Stimulated activated CD8-positive, alpha-beta memory T cell treated with anti-CD3 and anti-CD28 coated beads, Interleukin-7, amount 100 ng/mL, for 24 hours (primary cell): ENCODE measurements at places on chromosomes 7 and 10.
A peak's percentile ranks its signal among the peaks of the same experiment; 100 is the strongest.

DNA sequence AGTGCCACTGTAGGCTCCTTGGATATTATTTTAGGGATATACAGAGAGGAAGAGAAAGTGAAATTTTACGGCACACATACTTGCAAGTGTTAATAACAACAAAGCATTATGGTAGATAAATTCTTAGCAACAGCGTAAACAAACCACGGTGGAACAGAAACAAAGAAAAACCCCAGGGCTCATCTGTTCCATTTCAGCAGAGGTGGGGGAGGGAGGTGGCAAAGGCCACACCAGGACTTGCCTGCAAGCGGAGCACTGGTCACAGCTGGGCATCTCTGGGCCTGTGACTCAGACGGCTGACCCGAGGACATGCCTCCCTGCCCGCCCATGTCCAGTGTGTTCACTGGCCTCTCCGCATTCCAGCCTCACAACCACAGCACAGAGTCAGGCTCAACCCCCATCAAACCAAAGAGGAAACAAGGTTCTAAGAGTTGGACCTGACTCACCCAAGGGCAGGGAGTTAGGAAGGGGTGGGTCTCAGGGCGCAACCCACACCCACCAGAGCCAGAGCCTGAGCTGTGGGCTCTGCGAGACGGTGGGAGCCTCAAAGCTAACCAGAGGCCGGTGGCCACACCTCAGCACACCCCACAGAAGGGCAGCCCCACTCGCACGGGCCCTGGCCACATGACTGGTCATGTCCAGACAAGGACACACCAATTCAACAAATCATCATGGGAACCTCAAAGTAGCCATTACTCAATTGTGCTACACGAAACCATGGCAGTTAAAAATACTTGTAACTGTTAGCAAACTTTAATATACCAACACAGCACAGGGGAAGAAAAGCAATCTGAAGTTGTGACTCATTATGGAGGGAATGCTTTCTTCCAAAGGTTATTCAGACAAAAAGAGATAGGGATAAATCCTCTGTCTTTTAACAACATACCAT lies 10.7 kb downstream of the ESYT2 start:
- peak; percentile 42 for DNase-seq

GRCh38 chr10:8130973-8131911 lies 76.8 kb downstream of the GATA3 start:
- no peak for DNase-seq

DNA sequence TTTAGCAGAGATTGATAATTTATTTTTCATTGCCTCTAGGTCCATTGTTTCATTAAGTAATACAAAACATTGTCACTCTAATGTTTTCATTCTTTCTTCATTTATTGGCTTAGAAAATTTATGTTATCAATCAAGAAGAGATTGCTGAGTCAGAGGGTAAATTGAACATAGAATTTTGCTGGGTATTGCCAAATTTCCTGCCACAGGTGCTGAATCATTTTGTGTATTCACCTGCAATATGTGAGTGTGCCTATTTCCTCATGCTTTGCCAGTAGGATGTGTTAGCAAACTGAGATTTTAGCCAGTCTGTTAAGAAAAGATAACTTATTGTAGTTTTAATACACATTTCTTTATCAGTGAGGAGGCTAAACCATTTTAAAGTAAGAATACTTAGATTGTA lies 38.0 kb downstream of the MARCHF5 start:
- DNase-seq, result no peak

- no peak for DNase-seq
Observed at GRCh38 chr10:15738270-15738925, 18.7 kb upstream of the ITGA8 start.

DNA sequence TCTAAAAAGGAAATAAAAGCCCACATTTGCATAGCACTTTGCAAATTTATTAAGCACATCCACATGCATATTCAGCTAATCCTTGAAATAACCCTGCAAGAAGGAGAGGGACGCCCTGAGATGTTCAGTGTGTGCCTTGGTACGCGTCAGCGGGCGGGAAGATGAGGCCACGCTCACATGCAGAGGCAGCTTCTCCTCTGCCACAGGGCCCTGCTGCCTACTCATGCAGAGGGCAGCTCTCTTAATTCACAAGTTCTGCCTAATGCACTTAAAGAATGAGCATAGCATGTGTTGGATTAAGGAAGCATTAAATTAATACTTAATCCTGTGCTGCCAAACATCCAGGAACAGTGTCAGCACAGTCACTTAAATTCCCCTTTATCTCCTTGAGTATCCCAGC lies 132.3 kb downstream of the HECW1 start:
- no peak for DNase-seq

GRCh38 chr10:105838392-105838791 lies 1197.3 kb downstream of the SORCS3 start:
- no peak for DNase-seq

GRCh38 chr10:125866421-125867029 lies 14.6 kb downstream of the DHX32 start:
- no peak for DNase-seq

GRCh38 chr7:122846591-122846990 lies 39.7 kb downstream of the CADPS2 start:
- DNase-seq, result no peak
